ENCODE measurements at places on chromosomes 1 and 21.

DNA sequence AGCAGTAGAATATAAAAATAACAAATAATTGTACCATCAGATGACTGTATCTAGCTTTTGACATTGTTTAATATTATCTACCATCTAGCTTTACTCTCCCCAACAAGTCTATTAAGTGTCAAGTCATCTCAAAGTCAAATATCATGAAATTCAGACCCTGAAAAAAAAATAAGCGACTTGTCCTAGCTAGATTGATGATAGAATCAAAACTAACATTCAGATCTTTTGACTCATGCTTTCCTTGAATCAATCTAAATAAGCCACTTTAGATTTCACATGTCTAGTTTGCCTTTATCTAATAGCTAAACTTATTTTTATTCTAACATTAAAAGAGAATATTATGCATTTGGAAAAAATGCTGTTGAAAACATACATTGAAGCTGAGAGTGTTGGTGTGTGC is 35.4 kb downstream of the CRB1 start:
- DNase-seq = no peak

- no peak for DNase-seq
These were observed 486.9 kb upstream of the USP24 start for GRCh38 chr1:55702064-55702463.

DNA sequence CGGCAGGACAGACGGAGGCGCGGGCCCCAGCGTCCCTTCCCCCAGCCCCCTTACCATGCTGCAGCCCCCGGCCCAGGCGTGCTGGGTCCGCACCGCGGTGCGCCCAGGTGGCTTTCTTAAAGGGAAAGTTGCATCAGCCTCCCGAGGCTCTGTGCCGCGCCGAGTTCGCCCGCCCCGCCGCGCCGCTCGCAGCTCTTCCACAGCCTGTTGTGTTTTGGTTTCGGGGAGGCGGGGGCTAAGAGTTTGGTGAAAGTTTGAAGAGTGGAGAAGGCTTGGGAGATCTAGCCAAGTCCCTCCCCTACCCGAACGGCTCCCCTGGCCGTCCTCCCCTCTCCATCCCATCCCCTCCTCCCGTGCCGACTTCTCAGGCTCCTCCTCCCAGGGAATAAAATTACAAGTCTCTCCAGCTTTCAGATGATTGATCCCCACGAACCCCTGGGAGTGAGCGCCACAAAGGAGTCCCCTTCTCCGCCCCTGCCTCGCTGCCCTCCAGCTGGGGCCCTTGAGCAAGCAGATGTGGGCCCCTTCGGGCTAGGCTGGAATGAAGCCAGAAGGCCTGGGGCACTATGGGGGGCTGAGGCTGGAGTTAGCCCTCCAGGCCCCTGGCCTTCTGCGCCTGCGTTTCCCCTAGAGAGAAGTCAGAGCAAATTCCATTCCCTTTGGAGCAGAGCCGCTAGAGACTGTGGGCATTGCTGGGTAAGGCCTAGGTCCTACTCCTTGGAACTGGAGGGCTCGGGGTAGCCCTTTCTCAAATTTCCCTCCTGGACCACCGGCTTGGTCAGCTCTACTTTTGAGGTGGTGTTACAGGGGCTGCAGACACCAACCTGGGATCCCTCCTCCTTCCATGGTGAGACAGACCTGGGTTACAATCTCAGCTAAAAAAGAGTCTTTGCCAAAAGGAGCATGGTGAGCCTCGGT is at the start of gene SLC6A9:
TSS of gene SLC6A9 (minus strand) at position 211 of the 918 bp plus-strand sequence. CDS start 7,185 bp downstream, outside the sequence.
- peak; percentile 89 for DNase-seq

GRCh38 chr1:18043871-18044270 is 63.7 kb upstream of the IGSF21 start:
- no peak for DNase-seq

DNA sequence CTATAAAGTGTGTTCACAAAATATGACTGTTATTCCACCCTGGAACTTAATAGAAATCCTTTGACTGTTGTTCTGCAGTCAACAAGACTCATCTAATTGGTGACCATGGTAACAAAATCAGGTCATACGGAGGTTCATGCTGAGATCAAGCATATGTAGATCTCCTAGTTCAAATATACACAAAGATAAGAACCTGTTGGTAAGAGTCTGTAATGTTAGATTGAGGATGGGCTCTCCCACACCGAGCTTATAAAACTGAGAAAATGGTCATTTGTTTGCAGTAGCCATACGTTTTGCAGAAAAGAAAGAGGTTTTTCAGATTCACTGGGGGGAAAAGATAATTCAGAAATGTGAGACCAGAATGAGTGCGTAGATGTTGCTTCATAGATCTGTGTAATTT is 468.1 kb downstream of the RPS6KC1 start:
- DNase-seq = no peak

- DNase-seq = no peak
These were observed 2084.5 kb downstream of the MRPL39 start for GRCh38 chr21:23522751-23523150.

DNA sequence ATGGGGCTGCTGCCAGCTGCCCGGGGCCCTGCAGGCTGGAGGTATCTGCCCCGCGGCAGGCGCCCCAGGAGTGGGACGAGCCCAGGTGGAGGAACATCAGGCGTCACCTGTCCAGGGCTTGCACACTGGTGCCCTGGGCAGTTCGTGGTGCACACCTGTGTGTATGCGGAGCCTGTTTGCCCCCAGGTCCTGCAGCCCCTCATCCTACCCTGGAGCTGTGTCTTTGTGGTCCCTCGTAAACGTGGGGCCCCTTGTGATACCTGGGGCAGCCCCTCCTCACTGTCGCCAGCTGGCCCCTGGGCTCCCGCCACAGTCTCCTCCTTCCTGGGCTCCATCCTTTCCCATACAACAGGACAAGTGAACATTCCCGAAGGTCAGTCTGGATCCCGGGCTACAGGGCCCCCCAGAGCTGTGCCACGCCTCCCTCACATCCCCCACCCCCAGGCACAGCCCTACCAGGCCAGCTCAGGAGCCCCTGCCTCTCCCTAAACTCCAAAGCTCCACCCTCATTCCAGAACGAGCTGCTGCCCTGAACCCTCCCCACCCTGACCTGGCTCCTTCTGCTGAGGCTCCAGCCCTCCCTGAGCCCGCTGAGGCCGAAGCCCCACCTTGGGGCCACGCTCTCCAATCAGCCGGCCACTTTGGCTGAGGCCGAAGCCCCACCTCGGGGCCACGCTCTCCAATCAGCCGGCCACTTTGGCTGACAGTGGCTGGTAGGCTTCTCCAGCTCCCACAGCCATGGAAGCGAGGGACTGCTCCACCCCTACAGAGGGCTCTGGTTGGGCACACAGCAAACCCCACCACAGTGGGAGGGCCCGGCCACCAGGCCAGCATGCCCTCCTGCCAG is 42.6 kb downstream of the UBE2G2 start:
- no peak for DNase-seq

DNA sequence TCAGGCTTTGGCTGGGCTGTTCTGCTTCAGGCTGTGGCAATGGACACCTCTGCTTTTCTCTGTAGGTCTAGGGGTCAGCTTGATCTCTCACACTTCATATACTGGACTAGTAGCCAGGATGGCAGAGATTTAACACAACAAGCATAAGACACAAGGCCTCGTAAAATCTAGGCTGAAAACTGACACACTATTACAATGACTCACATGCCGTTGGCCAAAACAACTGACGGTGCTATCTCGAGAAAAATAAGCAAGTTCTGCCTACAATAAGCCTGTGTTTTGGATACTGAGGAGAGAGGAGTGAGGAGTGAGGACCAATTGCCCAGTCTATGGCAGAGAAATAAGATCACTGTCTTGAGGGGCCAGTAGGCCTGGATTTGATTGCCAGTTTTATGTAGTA is 840.7 kb upstream of the ADAMTS5 start:
- DNase-seq = peak; percentile 56

DNA sequence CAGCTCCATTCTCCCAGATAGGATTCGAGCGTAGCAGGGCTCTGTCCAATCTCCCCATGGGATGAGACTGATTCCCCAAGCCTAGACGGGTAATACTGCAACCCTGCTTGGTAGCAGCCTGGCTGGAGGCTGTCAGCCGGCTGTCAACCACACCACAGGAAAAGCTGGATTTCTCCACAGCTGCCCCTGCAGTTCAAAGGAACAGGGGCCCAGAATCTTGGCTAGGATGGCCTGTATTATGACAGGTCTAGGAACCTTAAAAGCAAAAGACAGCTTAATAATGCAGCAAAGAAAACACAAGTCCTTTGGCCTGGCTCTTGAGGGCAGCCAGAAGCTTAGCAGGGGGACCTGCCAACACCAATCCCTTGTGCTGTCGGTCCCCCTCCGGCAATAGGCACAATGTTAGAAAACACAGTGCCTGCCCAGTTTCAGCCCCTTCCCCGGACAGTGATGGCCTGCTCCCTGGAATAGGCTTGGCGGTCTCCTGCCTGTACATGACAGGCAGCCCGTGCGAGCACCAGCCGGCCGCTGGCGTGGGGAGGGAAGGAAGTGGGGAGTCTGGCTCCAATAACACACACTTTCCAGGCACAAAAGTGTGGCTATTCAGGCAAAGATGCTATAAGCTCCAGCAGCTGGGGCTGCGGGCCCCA is 90.5 kb downstream of the TRABD2B start:
- peak; percentile 9 for DNase-seq

DNA sequence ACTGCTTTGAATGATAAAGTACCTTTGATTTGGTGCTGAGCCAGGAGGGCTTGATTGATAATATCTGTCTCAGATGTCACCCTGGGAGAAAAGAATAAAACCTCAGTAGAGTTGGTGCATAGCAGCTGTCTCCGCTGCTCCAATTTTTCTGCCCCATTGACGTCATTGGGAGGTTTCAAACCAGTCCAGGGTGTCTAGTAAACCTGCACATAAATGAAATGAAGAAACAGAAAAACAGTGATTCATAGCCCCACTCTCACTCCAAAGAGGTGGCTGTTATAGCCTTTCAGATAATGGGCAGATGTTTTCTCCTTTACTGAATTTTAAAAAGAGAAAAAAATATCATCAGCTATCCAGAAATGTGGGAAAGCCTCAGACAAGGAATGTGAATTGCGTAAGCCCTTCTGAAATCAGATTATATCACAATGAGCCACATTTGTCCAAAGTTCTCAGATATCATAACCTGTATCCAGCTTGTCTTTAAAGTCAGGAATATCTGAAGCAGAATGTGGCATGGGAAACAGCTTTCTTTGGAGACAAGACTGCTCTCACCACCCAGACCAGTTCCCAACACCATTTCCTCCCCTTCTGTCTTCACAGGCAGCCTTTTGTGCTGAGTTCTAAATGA is 351.3 kb upstream of the SGIP1 start:
- peak; percentile 35 for DNase-seq

DNA sequence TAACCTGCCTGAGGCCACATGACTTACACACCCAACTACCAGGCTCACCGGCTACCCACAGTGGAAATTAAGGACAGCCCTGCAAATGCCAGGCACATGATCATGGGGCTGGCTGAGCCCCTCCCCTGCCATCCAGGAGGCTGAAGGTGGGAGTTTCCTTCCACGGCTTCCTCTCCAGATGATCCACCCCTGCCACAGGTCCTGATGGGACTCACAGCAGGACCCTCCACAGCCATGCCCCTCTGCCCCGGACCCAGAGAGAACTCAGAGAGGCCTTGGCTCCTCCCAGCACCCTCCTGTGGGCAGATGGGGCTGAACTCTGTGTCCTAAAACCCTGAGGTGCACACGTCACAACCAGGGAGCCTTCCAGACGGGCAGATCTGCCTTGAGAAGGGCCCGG is 29.1 kb upstream of the CASZ1 start:
- no peak for DNase-seq

- peak; percentile 74 for DNase-seq
These were observed 29.4 kb downstream of the OLFML2B start for GRCh38 chr1:161994175-161994668.

GRCh38 chr1:211896958-211897357 is 66.4 kb upstream of the LPGAT1 start:
- no peak for DNase-seq

DNA sequence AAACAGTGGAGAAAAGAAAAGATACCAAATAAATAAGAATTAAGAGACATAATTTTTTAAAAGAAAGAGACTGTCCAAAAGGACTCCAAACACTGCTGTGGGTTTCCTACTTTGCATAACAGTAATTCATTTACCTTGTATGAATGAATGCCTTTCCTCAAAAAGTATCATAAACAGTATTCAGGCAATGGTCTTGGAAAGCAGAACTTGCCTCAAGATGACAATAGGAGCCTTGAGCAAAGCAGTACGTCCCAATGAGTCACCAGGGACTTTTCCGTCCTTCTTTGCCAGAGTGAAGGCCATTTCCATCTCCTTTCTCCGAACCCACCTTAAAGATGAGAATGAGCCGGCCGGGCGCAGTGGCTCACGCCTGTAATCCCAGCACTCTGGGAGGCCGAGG is 186.4 kb downstream of the ZBTB18 start:
- no peak for DNase-seq

DNA sequence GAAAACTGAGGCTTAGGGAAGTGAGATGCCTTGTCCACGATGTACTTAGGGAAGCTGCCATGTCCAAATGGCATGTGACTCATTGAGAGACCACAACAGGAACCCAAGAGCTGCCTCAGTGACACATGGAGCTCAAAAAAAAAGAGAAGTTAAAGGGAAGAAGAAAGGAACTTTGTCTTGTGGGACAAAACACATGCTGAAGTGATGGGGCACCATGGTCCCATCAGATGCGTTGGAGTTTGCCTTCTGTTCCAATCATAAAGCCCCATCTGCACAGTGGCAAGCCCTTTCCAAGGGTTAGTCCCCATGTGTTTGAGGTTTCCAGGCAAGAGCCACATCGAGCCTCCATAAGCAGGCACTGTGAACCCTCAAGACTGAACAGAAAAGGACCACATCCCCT is 8.0 kb downstream of the MED8 start:
- DNase-seq = no peak
